ENCODE measurements at places on chromosomes 16 and 17. TPM values are rescaled to one million over a fixed set of nuclear protein-coding genes. Genes with fewer than 3 reads are reported as not detected.

GRCh38 chr17:65514082-65514481 is 47.4 kb downstream of the AXIN2 start:
- no peak for DNase-seq

- DNase-seq, result no peak
Observed at GRCh38 chr16:67016681-67017420, 12.1 kb upstream of the CBFB start.

GRCh38 chr16:53545433-53545832 is 42.4 kb upstream of the AKTIP start:
- DNase-seq, result no peak

DNA sequence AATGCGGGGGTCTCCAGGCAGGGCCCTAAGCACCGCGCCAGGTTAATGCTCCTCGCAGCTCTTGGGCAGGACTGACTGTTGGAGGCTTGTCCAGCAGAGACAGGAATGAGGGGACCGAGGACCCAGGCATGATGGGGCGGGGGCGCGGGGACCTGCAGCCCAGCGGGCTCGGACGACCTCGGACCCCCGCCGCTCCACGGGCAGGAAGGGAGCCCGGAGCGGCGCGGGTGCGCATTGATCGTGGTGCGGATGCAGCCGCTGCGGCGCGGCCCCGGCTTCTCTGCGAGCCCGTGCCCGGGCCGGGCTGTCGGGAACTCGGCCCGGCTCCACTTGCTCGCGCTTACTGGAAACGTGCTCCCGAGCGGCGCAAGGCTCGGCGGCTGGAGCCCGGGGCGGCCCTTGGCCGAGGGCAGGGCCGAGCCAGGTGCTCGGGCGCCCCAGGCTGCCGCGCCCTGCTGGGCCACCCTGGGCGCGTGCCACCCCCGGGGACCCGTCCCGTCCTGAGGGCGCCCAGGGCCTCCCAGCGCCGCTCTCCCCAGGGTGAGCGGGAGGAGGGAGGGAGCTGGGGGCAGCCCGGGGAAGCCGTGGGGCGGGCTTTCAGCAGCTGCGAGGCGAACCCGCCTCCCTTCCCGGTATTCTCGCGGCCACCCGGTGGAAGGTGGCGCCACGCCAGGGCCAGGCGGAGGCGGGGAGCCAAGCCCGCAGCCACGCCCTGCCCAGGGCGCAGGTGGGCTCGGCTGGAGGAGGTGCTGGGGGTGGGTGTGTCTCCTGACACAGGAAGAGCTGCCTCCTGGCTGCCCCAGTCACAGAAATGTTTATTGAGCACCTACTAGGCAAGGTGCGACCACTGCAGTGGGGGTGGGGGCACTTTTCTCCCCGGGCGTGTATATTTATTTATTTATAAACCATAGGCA is 45.9 kb downstream of the SOCS3 start:
- DNase-seq, result peak; percentile 68

GRCh38 chr17:75769536-75769935 is 4.5 kb upstream of the GALK1 start:
- no peak for DNase-seq

DNA sequence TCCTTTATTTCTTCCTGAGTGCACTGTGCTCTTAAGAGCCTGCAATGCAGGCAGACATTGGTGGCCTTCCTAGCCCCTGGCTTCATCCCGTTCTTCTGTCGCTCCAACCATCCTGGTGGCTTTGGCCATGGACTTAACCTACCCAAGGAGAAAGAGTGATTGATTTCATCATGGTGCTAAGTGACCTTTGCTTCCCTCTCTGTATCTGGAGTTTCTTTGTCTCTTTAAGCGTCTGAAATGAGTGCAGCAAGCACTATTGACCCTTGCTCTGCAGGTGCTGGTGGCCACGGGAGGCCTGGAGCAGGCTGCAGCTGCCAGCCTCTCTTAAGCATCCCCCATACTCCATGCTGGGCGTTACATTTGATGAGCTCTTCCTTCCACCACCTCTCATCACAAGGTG is 60.5 kb downstream of the RAP1GAP2 start:
- DNase-seq, result no peak

GRCh38 chr17:36034127-36034526 is 16.4 kb upstream of the CCL23 start:
- no peak for DNase-seq

DNA sequence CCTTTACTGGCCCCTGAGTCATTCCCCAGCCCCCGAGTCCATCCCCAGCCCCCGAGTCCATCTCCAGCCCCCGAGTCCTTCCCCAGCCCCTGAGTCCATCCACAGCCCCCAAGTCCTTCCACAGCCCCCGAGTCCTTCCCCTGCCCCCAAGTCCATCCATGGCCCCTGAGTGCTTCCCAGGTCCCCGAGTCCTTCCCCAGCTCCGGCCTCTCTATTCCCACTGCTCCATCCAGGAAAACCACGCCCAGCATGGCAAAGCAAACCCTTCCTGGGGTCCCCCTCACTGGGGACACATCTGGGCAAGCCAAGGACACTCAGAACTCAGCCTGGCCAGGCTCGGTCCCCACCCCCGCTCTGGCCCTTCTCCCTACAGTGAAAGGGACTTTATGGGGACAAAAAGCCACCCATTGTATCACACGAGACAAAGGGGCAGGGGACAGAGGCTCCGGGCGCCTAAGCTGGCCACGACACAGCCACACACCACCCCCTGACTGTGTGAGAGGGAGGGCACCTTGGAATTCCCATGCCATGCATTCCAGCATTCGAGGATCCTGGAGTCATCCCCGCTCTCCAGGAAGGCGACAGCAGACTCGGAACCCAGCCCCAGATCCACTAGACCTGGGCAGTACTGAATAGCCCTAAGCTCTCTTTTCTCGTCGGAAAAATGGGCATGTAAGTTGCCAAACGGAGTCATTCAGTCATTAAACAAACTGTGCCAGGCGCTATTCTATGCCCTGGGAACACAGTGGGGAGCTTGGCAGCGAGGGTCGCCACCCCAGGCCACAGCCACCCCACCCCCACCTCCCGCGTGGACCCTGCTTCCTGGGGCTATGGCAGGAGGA is 14.0 kb downstream of the PLLP start:
- DNase-seq, result no peak

The JPH3 gene
- polyA plus RNA-seq, result 0.63 TPM

The KRTAP2-3 gene
- not detected for polyA plus RNA-seq

The HEATR9 gene
- polyA plus RNA-seq, result not detected

The ITGAL gene
- polyA plus RNA-seq, result 1.9 TPM

Data from left renal pelvis (tissue), 4 donors.